ENCODE measurements at places on chromosomes 2 and 18.

DNA sequence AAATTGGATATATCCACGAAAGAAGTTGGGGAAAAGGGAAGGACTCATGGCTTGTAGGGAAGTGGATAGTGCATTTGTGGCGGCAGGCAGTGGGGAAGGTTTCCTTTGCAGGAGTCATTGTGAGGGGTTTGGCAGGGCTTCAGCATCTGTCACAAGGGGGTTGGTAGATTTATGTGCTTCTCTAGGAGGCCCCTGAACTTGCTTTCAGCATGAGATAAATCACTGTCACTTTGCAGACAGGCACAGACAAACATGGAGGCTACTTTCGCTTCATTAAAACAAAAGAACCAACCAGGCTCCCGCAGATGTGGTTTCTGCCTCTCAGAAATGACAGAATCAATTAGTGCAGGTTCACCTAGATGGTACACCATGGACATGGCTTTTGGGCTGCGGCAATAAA, 340.7 kb downstream of the TGIF1 start:
- DNase-seq: no peak

DNA sequence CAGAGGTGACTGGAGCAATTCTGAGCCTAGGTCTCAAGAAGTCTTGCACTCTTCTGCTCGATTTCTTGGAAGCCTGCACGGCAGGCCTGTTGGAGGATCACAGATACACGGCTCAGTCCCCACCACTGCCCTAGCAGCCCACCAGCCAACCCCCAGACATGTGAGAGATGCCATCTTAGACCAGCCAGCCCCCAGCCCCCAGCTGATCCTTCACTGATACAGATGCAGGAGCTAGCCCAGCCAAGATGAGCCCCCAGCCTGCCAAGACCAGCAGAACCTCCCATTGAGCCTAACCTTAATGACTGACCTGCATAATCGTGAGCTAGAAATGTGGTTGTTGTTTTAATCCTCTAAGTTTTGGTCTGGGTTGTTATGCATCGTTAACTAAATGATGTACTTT, 47.5 kb downstream of the INHBB start:
- no peak for DNase-seq

DNA sequence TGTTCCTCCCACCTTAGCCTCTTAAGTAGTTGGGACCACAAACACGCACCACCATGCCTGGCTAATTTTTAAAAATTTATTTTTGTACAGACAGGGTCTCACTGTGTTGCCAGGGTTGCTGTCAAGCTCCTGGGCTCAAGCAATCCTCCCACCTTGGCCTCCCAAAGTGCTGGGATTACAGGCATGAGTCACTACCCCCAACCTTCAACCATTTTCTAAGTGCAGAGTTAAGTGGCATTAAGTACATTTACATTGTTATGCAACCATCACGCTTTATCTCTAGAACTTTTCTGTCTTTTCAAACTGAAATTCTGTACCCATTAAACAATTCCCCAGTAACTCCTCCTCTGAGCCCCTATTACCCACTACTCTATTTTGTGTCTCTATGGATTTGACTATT, 45.9 kb upstream of the AFF3 start:
- no peak for DNase-seq

- no peak for DNase-seq
Measured at GRCh38 chr18:13530879-13531387, 195.4 kb downstream of the FAM210A start.

DNA sequence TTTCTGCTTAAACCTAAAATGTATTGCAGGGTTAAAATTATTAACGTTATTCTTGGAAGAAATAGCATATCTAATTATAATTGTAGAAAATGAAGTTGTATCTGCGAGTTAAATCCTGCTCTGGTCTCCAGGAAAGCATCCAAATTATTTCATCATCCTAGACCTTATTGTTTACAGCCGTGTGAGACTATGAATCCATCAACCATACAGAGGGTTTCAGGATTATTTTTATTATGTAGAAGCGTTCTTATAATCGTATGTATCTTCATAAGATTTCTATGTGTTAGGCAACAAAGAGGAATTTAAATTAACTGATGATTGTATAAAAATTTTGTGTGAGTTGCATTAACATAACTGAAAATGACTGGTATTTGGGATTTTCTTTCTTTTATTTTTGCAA, 14.5 kb upstream of the DSC3 start:
- no peak for DNase-seq

GRCh38 chr18:63206433-63207142, 113.0 kb downstream of the BCL2 start:
- no peak for DNase-seq
